ENCODE measurements at places on chromosomes 7 and 10.

GRCh38 chr10:68954904-68955303 is 1.1 kb upstream of the DDX21 start:
- DNase-seq: no peak

- DNase-seq: no peak
Observed at GRCh38 chr7:86778271-86778670, 134.6 kb downstream of the GRM3 start.

- peak; percentile 30 for DNase-seq
Observed at GRCh38 chr7:131859147-131859821, 302.9 kb upstream of the PODXL start.

GRCh38 chr7:26307226-26307625 is 15.6 kb downstream of the SNX10 start:
- no peak for DNase-seq

DNA sequence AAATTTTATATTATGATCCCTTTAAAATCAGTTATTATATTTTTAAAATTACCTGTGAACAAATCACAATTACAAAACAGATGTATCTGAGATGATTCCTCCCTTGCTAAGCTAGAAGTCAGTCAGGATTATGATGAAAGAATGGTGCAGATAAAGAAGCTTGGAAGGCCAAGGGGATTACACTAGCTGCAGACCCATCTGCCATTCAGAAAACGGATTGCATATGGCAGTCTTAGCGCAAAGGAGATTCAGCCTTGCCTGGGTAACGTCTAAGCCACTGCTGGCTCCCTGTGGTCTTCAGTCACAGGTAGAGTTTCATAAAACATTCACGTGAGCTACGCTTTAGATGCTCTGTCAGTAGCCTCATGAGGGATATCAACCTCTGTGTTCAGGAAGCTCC is 222.2 kb downstream of the POU6F2 start:
- DNase-seq: no peak

DNA sequence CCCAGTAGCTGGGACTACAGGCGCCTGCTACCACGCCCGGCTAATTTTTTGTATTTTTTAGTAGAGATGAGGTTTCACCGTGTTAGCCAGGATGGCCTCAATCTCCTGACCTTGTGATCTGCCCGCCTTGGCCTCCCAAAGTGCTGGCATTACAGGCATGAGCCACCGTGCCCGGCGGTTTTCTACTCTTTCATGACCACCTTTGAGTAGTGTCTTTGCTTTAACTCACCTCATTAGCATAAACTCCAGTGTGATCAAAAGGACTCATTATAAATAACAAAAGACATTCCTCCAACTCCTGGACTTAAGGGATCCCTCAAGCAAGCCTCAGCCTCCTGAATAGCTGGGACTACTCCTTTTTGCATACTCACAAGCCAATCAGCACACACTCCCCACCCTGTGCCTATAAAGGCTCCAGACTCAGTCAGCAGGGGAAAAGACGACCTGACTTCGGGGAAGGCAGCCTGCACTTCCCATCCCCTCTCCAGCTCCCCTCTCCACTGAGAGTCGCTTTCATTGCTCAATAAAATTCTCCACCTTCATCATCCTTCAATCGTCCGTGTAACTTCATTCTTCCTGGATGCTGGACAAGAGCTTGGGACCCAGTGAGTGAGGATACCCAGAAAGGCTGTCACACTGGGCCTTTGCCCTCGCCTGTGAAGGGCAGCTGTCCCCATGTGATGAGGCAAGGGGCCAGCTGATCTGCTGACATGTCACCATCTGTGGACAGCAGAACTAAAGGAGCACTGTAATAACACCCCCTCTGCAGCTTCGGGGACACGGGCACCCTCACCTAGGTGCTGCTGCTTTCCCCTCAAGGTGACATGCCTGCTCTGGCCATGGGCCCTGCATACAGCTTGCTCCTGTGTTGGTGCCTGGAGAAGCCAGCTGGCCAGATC is 35.0 kb upstream of the EIF4H start:
- no peak for DNase-seq

DNA sequence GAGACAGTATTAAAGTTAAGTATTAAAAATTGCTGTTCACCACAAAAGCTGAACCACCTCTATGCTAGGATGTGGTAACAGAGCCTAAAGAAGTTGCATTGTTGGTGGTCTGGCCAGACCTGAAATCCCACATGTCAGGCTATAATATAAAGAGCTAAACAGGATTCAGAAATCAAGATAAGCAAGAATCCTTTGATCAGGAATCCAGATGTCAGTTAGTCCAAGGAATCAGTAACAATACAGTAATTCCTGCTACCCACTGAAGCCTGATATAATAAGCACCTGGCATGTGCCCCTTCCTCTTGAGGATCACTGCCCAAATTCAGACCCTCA is 48.9 kb downstream of the ZNF277 start:
- no peak for DNase-seq

DNA sequence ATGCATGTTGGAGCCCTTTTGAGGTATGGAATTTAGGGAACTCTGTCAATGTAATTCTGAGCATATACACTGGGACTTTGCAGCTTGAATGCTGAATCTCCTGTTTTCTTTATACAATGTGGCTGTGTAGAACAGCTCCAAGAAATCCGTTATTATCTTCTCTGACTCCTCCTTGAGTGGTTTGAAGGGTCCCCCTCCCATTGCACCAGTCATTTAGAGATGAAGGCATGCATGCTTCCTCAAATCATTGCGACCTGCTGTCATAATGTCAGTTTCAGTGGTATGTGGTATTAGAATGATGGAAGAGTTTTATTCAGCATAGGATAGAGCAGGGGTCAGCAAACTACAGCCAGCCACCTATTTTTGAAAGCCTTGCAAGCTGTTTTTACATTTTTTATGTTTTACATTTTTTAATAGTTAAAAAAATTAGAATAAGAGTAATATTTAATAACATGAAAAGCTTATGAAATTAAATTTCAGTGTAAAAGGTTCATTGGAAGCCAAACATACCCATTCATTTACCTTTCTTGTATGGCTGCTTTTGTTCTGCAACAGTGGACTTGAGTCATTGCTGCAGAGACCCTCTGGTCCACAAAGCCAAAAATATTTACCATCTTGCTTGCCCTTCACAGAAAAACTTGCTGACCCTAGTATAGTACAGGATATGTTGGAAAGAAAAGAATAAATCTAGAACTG is 8.1 kb downstream of the STK17A start:
- no peak for DNase-seq

- DNase-seq: no peak
Observed at GRCh38 chr7:92665926-92666325, 75.7 kb upstream of the FAM133B start.

GRCh38 chr7:88689821-88690220 is 69.7 kb upstream of the ZNF804B start:
- no peak for DNase-seq

DNA sequence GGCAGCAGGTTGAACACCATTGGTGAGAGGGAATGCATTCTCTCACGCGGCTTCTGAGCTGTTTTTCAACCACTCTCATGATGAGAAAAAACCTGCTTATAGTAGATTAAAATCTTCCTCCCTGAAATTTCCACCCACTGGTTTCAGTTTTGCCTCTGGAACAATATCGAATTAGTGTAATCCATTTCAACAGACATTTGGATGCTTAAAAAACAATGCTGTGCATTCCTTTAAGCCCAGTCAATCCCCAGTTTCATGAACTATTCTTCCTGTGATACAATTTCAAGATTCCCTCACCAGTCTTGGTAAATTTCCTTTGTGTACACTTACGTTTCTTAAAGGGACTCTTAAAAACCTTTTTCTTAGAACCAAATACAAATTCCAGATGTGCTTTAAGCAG is 89.6 kb downstream of the ITIH5 start:
- no peak for DNase-seq

- DNase-seq: no peak
Observed at GRCh38 chr7:102814025-102814471, 65.2 kb downstream of the FAM185A start.

- no peak for DNase-seq
Observed at GRCh38 chr10:57891201-57892006, 376.3 kb downstream of the IPMK start.

GRCh38 chr7:47392241-47392759 is 189.6 kb downstream of the TNS3 start:
- DNase-seq: no peak

- no peak for DNase-seq
Observed at GRCh38 chr7:101740981-101741725, 76.3 kb upstream of the CUX1 start.

DNA sequence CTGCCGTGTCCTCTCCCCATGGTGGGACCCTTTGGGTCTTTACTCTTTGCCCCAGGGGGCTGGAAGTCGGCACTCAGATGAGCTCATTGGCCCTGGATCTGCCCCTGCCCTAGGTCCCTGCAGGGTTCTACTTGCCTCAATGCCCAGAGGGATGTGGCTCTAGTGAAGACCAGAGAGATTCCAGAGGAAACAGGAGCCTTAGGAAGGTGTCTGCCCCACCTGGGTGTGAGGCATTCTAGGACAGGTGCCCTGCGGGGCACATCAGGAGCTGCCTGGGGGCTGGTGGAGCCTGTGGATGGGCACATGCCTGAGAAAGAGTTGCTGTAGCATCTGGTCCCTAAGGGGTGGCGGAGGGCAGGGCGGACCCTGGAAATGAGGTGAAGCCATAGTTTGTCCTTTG is 128.6 kb downstream of the ADCY1 start:
- no peak for DNase-seq

DNA sequence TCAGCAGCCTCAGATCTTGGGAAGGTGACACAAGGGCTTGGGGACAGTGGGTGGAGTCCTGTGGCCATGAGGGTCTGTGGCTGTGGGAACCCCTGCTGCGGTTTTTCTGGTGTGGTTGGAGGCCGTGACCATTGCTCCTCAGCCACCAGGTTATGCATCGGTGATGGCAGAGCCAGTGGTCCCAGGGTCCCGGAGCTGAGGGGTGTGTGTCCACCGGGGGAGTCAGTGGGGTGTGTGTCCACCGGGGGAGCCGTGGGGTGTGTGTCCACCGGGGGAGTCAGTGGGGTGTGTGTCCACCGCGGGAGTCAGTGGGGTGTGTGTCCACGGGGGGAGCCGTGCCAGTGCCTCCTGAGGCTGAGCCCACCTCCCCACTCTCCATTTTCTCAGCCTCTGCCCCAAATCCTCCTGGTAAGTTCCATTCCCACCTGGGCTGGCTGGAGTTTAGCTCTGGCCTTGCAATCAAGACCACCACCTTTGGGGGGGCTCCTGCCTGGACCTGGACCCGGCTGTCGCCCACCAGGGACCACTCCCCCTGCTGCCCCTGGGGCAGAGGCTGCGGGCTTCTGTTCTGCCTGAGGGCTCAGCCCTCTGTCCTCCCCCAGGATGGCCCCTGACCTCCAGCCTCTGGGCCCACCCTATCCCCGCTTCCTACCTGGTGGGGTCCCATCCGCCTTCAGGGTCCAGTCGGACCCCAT is 143.5 kb downstream of the ELFN1 start:
- DNase-seq: no peak

GRCh38 chr7:117072620-117073118 is 119.4 kb downstream of the ST7 start:
- DNase-seq: no peak

- DNase-seq: no peak
Observed at GRCh38 chr7:99126921-99127553, 16.9 kb downstream of the SMURF1 start.

Data from NCI-H187 (cell line).